ENCODE measurements at places on chromosomes 11 and 22. TPM values are rescaled to one million over a fixed set of nuclear protein-coding genes. Genes with fewer than 3 reads are reported as not detected.

DNA sequence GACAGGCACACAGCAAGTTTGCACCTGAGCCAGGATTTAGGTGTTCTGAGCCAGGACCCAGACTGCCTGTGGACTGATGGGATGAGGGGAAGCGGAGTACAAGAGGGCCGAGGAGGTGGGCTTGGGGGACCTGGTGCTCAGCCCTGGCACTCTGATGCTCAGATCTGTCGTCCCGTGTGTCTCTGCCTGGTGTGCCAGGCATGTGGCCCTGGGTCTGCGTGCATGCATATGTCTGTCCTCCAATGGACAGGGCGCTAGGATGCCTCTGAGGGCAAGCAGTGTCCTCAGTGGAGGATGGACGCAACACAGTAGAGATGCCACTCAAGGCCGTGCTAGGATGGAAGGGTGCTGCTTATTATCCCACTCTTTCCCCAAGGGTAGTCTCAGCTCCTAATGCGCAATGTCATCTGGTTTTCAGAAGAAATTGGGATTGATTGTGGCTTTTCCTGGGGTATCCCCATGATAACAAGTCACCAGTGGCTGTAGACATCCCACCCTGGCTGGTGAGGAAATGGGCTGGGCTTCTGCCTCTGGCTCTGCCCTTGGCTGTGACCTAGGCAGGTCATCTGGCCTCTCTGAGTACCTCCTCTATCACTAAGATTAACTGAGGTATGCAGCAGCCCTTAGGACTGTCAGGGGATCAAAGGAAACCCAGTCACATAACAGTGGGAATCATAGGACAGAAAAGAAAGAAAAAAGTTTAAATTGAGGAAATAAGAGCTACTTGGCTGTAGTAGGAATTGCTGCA lies 35.7 kb upstream of the SUSD2 start:
- no peak for DNase-seq

DNA sequence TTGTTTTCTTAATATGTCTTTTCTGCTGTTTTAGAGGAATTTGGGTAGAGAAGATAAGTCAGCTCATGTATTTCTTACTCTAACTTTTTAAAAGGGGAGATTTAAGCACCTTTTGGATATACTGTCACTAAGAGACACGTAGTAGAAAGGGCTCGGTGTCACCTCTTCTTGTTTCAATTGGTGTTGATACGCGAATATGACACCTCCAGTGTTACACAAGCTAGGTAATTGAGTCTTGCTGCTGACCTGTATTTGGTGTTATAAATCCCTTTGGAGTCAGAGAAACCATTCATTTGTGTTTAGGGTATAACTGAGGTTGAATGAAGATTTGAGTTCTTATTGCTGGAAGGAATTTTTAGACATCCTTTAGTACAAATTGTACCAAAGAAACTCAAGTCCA lies 25.6 kb downstream of the FAR1 start:
- no peak for DNase-seq

GRCh38 chr22:30279046-30279788 lies 10.1 kb downstream of the CASTOR1 start:
- DNase-seq: no peak

DNA sequence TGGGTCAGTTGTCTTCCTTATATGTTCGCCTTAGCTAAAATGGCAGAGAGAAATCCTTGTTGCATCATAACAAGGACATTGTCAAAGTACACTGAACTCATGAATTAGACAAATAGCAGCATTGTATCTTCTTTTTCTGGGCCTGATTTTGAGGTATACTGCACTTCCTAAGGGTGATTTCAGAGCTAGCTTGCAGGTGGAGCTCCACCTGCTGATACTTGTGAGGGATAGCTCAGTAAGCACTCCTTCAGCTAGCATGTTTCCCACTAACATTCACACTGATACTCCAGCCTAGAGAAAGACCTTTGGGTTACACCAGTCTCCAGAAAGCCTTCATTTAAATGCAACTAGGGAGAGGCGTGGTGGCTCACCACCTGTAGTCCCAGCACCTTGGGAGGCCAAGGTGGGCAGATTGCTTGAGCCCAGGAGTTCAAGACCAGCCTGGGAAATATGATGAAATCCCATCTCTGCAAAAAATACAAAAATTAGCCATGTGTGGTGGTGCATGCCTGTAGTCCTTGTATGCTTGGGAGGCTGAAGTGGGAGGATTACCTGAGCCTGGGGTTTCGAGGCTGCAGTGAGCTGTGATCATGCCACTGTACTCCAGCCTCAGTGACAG lies 29.8 kb downstream of the JAM3 start:
- DNase-seq: peak; percentile 27

GRCh38 chr11:27008811-27009535 lies 15.1 kb downstream of the FIBIN start:
- DNase-seq: no peak

DNA sequence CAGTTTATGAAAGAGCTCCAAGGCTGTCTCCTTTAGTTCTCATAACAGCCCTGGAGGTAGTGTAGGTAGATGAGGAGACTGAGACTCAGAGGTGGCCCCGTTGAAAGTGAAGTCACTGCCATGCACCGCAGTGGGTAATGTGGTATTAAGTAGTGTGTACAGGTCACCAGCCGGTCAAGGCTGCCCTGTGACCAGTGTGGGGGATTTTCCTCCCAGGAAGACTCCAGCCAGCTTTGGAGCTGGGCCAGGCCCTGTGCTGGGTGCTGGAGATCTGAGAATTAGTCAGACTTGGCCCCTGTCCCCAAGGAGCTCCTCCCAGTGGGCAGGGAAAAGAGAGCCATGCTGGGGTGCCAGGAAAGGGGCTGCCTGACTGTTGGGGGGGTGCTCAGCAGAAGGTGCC lies 5.3 kb downstream of the OMP start:
- DNase-seq: peak; percentile 36

PDGFD gene
- total RNA-seq: 0.34 TPM

PRRG4 gene
- 5.4 TPM for total RNA-seq

PRR33 gene
- total RNA-seq: not detected

GRCh38 chr11:45093761-45094455 lies 52.5 kb upstream of the PRDM11 start:
- DNase-seq: no peak

OR52M1 gene
- total RNA-seq: not detected

DNA sequence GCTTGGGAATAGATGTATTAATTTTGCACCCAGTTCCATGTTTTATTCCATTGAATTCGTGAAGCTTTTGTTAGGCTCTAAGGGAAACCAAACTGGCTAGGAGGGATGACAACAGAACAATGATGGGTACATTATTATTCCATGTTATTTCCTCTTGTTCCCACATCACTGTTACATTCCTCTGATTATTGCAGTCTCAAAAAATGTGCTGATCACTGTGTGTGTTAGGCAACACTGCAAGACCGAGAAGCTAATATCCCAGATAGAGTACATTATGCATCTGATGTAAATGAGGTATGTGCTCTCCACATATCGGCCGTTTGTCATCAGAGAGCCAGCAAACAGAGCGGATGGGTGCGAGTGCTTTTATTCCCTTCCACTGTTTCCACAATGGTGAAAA lies 327.9 kb downstream of the SOX6 start:
- no peak for DNase-seq

DNA sequence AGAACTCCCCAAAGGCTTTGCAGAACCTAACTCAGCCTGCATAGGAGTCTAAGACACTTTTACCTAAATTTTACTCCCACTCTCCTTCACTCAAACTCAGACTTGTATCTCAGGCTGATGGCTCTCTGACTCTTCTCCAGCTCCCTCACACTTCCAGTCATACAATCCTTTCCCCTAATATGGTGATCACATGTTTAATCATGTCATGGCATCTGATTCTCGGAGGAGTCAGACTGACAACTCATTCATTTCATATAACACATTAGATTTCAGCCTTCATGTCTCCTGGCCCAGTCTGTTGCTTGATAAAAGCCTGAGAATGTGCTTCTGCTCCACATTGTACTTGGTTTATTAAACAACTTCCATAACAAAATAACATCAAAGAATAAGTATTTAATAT lies 1503.9 kb upstream of the TENM4 start:
- DNase-seq: no peak

- DNase-seq: peak; percentile 55
These were observed 999 bp downstream of the TSKU start for GRCh38 chr11:76783896-76784813.

DNA sequence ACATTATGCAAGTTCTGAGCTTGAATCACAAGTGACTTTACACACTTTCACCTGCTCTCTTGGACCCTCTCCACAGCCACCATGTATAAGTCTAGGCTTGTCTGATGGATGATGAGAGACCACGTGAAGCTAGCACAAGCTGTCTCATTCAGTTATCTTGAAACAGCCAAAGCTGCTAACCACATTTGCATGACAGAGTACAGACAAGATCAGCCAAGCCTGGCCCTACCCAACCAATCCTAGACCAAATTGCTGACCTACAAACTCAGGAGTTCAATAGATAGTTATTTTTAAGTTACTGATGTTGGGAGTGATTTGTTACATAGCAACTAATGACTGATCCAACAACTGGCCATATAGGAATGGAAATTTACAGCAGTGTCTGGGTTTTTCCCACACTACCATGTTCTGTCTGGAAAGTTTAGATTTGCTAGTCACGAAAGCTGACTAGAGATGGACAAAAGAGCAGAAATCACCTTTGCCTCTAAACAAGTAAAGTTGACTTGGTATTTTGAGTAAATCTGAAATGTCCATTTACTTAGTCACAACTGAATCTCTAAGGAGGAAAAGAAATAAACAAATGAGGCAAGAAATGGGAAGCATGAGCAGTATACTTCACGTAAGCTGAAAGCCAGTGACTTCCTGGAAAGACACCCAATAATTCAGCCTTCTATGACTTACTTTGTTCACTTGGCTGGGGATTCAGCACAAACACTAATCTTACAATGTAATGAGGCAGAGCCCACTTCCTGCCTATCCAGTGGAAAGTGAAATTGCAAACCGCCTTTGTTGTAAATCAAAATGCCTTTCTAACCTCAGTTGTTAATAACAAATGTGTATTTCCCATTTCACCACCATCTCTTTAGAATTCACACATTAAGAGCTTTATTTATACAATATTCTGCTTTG lies 101.7 kb downstream of the FAM181B start:
- DNase-seq: no peak

CECR2 gene
- 6.0 TPM for total RNA-seq

CARD18 gene
- not detected for total RNA-seq

DNA sequence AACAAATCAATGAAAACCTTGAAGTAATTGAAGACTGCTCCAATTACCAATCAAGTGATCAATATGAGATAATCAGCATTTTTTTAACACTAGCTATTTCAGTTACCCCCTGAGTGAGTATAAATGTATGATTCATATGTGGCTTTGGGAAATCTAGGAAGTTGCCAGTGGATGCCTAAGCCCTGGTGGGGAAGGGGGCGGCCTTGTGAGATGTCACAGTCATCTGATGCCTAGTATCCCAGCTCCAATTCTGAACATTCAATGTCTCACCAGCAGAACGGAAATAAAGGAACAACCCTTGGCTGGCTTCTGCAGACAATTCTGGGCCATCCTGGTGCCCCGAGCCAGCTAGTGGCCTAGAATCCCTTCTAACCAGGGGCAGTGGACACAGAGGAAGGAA lies 58.5 kb upstream of the TIMP3 start:
- no peak for DNase-seq

NLRP6 gene
- not detected for total RNA-seq

- no peak for DNase-seq
These were observed 118.0 kb upstream of the IGLL5 start for GRCh38 chr22:22769434-22770279.

DNA sequence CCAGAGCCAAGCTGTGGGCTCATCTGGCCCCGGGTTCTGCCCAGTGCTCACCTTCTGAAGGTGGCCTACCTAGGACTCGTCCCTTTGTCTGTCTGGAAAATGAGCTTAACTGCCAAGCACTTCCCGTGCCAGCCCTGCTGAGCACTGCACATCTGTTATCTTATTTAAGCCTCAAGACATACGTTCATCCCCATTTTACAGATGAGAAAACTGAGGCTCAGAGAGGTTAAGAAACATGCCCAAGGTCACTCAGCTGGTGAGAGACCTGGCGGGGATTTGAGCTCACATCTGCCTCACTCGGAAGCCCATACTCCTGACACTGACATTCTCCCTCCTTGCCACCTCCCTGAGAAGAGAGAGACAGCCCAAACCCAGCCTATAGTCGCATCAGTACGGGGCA lies 226.2 kb downstream of the MN1 start:
- DNase-seq: no peak

DNA sequence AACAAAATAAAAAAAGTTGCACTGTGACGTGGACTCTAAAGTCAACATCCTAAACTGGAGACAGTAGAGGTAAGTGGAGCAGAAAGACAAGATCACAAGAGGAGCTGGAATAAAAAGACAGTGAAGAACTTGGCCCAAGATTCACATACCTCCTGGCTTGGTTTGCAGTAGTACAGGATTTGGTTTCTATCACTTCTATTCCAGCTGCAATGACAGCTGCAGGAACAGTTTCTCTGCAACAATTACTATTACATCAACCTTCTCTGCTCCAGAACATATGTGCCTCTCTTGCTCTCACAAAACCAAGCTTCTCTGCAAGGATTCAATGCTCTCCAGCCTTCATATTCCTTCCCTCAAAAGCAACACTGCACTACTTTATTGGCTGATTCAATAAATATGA lies 7.8 kb upstream of the KDM2A start:
- no peak for DNase-seq

TMEM191C gene
- total RNA-seq: 3.1 TPM

ME3 gene
- 0.30 TPM for total RNA-seq

VPREB3 gene
- total RNA-seq: 2.4 TPM

NCR3LG1 gene
- total RNA-seq: 1.5 TPM

- no peak for DNase-seq
These were observed 55.1 kb downstream of the NOX4 start for GRCh38 chr11:89436071-89436470.

DNA sequence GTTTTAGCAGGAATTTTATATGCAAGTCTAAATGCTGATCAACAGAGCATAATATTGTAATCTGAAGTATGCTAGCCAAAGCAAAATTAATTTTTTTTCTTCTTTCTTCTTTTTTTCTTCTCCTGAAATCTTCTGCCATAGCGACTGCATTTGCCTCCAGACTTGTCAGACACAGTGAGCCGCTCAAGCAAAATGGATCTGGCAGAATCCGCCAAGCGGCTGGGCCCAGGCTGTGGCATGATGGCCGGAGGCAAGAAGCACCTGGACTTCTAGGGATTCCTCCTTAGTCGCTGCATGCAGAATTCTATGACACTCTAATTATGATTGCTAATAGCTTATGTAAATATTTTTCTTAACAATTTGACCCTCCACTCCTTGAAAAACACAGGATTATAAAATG lies 27.9 kb downstream of the PAX6 start:
- DNase-seq: no peak

DNA sequence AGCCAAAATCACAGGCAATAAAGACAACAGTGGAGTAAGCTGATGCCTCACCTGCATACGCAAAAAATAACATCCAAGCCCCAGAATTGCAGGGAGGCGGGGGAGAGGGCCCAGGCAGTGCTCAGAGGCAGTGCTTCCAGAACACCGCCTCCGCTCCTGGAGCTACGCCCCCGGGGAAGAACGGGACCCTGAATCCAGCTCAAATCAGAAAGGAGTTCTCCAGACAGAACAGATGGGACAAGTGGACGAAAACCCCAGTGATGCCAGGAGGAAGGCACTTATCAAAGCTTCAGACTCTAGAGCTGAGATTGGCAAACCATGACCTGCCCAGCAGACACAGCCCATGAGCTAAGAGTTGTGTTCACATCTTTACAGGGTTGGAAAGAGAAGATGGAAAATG lies 683.9 kb downstream of the TBC1D22A start:
- no peak for DNase-seq

OR2AG2 gene
- 0.07 TPM for total RNA-seq

- DNase-seq: no peak
These were observed 92.0 kb downstream of the SGSM3 start for GRCh38 chr22:40462195-40462984.

CASP5 gene
- not detected for total RNA-seq
